ENCODE measurements at places on chromosomes 11 and 22.

GRCh38 chr11:12434325-12434654, 56.9 kb downstream of the PARVA start:
- no peak for DNase-seq

- no peak for DNase-seq
These were observed 1563.7 kb upstream of the TENM4 start for GRCh38 chr11:81004576-81004975.

- DNase-seq = no peak
These were observed 74.6 kb downstream of the PTPRJ start for GRCh38 chr11:48054994-48055291.

- DNase-seq = no peak
These were observed 144.0 kb downstream of the MPPED1 start for GRCh38 chr22:43555561-43556515.

DNA sequence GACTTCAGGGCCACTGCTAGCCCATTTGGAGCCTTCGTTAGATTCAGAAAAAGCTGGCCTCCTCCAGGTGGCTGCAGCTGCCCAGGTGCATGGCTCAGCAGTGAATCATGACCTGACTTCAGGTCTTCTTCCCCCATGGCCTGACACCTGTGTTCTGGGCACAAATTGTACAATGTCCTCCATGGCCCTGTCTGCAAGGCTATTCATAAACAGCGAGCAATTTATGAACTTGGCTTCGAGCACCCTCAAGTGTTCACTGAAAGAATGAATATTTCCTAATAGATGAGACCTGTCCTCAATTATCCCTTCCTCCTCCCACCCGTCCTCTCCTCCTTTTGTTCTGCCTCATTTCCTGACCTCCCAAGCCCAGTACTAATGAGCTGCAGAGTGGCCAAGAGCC, 12.2 kb upstream of the VPS37C start:
- no peak for DNase-seq

DNA sequence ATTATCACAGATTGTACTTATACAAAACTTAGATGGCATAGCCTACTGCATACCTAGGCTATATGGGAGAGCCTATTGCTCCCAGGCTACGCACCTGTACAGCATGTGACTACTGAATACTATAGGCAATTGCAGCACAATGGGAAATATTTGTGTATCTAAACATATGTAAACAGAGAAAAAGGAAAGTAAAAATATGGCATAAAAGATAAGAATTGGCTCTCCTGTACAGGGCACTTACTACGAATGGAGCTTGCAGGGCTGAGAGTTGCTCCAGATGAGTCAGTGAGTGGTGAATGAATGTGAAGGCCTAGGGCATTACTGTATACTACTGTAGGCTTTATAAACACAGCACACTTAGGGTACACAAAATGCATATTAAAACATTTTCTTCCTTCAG, 13.2 kb downstream of the APOL6 start:
- DNase-seq = no peak

All from activated CD4-positive, alpha-beta memory T cell treated with anti-CD3 and anti-CD28 coated beads, Interleukin-2, amount 10 ng/mL, durations not matched to agents 7 days and 5 days (primary cell).